ENCODE measurements at places on chromosomes 11 and 22.

GRCh38 chr11:69153661-69154060 is 2.1 kb upstream of the SMIM38 start:
- DNase-seq = no peak

GRCh38 chr22:29209624-29209929 is 3.9 kb downstream of the EMID1 start:
- no peak for DNase-seq

DNA sequence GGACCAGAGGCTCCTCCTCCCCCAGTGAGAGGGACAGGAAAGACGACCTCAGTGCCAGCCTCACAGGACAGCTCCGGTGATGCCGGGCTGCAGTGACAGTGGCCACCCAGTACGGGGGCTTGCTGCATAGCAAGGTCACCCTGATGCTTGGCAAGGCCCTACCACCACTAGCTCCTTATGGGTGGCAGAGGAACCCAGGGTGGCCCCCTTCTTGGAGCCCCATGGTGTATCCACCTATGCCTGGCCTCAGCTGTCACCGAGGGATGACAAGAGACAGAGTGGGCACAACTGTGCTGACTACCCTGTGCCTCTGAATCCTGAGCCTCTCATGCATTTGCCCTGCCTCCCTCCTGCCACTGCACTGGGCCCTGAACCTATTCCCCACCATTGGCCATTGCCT is 809.2 kb downstream of the TBC1D22A start:
- no peak for DNase-seq

GRCh38 chr11:94786264-94787126 is 18.3 kb downstream of the AMOTL1 start:
- DNase-seq = no peak

DNA sequence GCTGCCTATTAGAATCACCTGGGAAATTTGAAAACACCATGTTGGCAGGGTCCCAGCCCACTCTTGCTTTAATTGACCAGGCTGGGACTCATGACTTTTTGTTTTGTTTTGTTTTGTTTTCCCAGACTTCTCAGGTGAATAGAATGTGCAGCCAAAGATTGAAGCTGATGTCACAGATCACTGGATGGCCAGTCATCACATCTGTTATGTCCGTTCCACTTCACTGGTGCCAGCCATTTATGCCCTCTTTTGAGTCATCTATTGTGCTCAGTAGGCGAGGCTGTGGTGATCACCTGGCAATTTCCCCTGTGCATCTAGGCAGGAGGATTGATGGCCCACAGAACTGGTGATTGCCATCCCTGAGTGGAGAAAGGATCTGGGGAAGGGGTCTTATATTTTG is 297.3 kb downstream of the INSC start:
- DNase-seq = peak; percentile 83

GRCh38 chr11:124199702-124200101 is 16.6 kb downstream of the OR10D3 start:
- DNase-seq = no peak

DNA sequence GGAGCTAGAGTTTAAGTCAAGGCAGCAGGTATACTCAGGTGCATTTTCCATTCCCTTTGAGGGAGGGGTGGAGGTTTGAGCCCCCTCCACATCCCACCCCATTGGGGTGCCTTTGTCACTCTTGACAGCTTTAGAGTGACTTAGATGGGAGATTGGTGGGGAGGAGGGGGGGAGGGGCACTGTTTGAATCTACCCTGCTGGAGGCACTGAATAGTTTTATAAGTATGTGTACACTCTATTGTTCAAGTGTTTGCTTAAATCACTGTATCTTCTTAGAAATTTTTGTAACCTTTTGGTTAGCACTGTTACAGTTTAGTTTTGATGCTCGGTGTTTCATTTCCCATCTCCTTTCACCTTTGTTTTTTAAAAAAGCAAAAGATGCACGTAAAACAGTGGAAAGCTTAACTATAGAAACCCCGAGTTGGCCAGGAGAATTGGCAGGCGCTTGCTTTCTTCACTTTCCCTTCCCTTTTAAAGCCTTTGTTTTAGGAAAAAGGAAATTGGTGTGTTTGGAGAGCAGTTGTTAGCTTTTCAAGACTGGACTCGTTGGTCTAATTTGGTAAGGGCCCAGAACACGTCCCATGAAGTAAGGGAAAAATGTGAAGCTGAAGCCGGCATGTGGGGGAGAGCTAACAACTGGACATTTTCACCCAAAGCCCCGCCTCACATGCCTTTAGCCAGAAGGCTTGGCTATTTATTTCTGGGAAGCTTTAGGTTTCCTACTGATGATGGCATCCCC is 42.8 kb downstream of the TNRC6B start:
- DNase-seq = no peak

- no peak for DNase-seq
Observed at GRCh38 chr22:49951986-49952896, 8.3 kb upstream of the PIM3 start.

DNA sequence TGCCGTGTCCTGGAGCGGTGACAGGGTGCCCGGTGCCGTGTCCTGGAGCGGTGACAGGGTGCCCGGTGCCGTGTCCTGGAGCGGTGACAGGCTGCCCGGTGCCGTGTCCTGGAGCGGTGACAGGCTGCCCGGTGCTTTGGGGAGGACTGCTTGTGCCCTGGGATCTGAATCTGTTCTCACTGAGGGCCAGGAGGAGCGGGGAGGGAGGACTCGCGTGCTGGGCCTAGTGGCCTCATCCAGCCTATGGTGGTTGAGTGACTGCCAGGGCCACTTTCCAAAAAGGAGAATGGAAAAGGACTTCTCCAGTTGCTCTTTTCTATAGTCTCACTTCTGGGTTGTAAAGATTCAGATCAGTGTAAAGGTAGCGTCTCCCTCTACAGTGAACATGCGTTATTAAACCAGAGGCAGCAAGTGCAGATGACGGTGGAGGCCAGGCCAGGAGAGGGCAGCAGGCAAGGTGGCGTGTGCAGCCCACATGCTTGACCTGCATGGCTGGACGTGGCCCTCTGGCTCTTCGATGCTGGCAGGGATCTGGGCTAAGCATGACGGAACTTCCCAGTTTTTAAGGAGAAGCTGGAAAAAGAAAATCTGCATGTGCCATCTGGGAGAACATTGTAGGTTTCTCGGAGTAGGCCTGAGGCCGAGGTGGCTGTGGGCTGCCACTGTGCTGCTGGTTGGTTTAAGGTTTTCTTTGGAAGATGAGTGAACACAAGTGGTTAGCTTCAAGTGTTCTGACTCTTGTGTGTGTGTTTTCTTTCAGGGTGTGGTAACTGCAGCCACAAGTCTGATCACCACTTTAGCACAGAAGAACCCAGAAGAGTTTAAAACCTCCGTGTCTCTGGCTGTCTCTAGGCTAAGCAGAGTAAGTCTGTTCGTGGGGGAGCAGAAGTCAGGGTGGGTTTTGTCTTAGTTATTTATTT is 55.0 kb downstream of the AP2A2 start:
- DNase-seq = no peak

DNA sequence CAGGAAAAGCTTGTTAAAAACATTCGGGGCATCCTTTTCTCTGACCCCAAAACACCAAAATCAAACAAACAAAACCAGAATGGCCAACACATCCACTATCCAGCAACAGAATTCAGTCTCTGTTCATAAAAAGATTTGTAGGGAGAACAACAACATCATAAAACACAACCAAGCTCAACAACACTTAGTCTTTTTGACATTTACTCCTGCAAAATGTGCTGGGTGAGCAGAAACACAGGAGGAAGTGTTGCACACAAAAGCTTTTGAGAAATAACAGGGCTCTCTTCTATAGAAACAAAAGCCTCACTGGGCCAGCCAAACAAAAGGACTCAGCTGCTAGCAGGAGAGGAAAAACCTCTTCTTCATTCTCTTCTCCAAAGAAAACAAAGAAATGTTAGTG is 736.0 kb upstream of the CCDC90B start:
- no peak for DNase-seq

DNA sequence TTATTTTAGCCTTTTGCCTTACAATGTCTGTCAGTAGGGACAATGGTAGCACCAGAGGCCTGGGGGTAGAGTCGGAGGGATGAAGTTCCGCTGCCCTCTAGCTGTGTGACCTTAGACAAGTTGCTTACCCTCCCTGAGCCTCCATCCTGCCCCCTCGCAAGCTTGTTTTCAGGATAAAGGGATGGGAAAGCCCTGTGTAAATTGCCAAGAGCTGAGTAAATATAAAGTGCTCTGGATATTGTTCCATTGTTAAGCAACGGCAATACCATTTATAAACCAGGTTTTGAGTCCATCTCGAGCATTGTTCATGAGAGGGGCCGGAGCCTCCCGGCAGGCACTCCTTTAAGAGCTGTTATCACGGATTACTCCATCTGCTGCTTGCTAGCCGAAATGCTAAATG is 72.9 kb downstream of the ZBTB16 start:
- no peak for DNase-seq

DNA sequence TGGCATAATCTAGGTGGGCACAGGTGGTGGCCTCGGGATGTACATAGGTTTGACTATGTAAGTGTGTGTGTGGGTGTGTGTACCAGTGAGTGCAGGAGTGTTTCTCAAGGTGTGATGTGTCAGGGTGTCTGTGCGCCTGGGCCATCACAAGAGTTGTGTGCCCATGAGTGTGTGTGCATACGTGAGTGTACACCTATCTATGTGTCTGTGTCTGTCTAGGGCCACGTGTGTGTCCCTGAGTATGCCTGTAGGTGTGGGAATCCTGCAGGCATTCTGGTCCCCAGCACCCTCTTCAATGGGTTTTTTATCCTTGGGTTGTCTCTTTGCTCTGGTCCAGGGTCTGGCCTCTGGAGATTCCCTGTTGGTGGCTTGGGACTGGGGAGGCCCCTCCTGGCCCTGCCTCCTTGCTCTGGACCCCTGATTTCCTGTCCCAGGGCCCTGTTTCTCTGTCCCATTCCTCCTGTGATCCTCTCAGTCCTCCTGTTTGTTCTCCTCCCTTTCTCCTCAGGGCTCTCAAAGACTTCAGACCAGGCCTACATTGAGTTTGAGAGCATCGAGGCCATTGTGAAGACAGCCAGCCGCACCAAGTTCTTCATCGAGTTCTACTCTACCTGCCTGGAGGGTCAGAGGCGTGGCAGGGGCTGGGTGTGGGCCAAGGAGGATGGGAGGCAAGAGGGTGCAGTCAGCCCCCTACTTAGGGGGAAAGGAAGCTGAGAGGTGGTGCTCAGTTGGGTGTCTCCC is 9.4 kb downstream of the INPPL1 start:
- no peak for DNase-seq

DNA sequence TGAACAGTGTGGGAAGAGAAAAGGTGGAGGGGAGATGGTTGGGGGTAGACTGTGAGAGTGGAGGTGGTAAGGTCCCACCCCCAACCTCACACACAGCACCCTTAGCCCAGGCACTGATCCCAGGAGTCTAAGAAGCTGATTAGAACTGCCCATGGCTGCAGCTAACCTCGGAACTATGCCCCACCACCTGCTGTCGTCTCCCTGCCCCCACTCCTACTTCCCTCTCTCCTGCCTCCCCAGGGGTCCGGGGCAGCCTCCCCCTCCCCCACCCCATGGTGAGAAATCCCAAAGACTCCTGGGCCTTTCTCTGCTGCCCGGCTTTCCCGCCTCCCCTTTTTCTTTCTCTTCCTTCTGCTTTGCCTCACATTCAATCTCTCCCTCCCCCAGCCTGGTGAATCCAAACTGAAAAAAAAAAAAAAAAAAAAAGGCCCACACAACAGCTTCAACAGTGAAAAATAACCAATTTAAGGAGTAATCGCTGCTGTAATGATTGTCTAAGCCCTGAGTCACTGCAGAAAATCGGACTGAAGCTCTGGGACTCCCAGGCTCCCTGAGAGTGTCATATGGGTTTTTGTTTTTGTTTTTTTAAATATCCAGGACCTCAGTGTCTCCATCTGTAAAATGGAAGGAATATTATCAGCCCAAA is 9.6 kb upstream of the TP53I11 start:
- no peak for DNase-seq

GRCh38 chr11:114148013-114148382 is 88.5 kb downstream of the ZBTB16 start:
- DNase-seq = no peak

DNA sequence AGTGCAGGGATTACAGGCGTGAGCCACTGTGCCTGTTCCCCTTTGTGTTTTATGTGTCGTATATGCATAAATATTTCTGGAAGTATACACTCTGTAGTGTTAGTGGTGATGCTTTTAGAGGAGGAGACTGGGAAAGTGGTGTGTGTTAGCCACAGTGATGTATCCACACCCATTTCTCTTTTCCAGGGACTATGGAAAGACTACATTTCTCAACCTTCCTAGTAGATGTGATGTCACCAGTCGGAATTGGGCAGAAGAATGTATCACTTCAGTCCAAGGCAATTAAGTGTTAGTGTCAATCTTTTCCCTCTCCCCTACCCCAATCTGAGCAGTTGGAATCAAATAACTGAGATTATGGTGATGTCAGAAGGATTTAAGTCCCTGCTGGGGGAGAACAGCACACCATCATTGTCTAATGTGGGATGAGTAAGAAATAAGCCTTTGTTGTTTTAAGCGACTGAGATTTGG is 5.8 kb upstream of the ATG16L2 start:
- DNase-seq = no peak

DNA sequence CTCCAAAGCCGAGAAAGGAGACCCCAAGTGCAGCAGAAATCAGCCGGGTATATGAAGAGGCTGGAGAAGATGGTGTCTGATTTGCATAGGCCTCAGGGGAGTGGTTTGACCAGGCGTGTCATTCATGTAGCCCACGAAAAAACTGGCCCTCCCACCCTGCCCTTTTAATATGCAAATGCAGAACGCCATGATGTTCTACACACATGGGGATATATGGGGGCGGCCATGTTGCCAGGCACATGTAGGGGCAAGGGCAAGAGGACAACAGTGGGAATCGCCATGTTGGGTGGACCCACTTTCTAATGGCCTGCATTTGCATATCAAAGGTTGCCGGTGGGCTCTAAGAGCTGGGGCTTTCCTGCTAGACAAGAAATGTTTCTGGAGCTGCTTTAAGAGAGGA is 86.4 kb downstream of the ISX start:
- DNase-seq = no peak

- no peak for DNase-seq
Observed at GRCh38 chr22:43292630-43293018, 50.5 kb downstream of the SCUBE1 start.

DNA sequence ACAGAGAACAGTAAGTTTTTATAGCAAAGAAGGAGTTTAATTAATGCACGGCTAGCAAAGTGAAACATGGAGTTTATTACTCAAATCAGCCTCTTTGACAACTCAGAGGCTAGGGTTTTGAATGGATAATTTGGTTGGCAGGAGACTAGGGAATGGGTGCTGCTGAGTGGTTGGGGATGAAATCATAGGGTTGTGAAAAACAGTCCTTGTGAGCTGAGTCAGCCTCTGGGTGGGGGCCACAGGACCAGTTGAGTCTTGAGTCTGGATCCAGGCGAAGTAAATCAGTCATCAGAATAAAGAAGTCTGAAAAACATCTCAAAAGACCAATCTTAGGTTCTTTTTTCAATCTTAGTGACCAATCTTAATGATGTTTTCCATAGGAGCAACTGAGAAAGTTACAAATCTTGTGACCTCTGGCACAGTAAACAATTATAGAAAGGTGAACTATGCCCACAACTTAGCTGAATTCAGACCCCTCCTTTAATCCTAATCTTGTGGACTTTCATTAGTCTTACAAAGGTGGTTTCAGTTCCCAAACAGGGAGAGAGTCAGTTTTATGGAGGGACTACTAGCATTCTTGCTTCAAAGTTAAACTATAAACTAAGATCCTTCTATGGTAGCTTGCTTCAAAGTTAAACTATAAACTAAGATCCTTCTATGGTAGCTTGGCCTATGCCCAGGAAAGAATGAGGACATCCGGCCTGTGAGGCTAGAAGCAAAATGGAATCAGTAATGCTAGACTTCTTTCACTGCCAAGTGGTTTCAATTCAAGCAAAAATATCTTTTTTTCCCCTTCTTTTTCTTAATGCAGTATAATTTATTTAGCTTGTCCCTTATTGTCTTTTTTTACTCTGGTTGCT is 84.5 kb downstream of the AASDHPPT start:
- no peak for DNase-seq

All from NCI-H748 treated with DMSO at 0.1 percent for 48 hours (cell line).